ENCODE measurements at places on chromosomes 11 and 22.

DNA sequence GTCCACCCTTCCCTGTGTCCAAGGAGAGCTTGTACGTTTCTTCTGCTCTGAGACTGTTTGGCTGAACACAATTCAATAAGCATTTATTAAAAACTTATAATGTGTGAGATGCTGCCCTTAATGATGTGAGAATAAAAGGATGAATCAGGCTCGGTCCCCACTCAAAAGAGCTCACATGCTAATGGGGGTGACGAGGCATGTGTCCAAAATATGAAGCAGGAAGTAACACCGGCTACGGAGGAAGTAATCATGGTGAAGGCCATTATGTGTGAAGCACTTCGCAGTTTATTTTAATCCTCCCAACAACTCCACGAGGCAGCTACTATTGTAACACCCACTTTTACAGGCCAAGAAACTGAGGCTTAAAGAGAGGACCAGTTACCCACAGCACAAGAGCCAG is 3.4 kb upstream of the RASD2 start:
- DNase-seq: no peak

DNA sequence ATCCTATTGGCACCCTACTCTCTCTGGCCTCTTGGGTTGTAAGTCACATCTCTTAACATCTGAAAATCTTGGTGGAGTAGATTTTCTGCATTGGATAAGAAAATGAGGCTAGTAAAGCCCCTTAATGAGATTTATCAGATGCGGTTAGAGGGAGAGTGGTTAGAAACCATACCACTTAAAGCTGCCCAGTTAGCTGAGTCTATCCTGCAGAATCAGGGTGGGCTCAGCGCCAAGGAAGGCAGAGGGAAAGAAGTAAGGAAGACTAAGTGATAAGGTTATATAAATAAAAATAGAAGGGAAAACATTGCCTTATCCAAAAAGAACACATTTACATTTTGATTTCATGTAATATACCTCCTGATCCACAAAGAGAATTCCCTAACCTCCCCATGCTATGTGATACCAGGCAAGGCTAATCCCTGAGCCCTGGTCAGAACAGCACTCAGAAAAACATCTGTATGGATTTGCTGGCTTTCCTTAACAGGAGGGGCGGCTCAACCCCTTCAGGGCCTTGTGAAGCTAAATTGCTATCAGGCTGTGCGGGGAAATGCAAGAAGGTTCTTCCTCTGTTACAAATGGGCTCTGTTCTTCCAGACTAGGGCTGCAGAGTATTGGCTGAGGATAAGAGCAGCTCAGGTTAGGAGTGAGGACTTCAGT is 101.7 kb downstream of the SNX19 start:
- no peak for DNase-seq

DNA sequence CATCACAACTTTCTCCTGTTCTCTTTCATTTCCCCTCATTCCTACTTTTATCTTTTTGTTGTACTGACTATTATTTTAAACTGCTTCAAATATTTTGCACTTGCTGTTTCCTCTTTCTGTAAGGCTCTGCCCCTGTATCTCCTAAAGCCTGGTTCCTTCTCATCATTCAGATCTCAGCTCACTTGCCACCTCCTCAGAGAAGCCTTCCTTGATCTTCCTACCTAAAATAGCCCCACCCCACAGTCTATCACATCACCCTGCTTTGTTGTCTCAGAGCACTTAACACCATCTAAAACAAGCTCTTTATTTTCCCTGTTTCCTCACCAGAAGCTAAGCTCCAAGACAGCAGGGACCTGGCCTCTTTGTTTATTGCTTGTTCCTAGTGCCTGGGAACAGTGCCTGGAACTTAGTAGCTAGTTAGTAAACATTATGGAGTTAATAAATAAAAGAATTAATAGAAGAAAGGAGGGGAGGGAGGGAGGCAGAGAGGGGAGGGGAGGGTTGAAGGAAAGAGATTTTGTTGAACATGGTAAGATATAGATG is 2.5 kb upstream of the STK33 start:
- no peak for DNase-seq

DNA sequence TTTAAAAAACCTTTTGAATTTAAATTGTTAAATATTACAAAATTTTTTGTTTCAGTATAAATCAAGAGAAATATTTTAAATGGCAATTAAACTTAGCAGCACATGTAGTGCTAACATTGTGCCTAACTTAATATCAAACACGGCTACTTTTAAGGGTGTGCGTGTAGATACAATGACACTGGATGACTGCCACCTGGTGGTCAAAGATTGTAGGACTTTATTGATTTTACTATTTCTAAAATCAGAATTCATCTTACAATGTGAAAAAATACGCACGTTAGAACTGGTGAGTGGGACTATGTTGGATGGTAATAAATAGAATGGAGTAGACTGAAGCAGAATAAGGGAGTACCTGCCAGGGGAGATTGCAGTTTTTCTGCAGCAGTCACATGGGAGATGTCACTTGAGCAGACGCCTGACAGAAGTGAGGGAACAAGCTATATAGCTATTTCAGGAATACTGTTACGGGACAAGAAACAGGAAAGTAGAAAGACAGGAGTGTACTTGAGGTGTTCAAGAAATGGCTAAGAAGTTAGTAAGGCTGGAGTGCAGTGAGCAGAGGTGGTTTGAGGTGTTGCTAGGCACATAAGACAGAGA is 52.9 kb downstream of the UVRAG start:
- peak; percentile 25 for DNase-seq

DNA sequence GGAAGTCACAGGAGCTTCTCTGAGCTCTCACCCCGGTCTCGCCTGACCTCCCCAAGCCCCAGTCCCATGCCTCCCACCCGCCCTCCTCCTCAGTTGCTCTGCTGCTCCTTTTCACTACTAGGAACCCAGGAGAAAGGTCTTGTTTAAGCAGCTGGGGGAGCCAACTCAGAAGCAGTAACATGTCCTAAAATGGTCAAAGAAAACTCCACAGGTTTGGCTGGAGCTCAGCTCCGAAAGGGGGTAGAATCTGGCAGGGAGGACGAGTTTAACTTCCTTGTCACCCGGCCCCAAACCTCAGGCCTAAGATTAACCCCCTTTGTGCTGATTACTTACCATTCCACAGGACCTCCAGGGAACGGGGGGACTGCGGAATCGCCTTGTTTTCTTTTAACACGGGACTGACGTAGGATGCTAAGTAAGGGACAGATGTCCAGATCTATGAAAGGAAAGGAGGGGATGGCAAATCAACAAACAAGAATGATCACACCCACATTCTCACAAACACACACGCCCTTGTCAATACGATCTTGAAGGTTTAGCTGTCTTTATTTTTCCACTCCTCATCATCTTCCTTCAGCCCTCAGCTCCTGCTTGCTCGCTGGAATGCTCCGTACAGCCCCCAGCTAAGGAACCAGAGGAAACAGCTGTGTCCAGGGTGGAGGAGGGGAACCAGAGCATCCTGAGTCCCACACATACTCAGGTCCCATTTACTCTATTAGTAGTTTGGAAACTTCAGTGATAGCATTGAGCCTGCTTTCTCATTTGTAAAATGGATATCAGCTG is 13.5 kb downstream of the PCSK7 start:
- DNase-seq: no peak

GRCh38 chr11:111124724-111125123 is 120.8 kb upstream of the POU2AF2 start:
- no peak for DNase-seq

All from stimulated activated CD8-positive, alpha-beta memory T cell treated with anti-CD3 and anti-CD28 coated beads, Interleukin-7, amount 100 ng/mL, for 1 hour (primary cell).